ENCODE measurements at places on chromosomes 7 and 10. TPM values are rescaled to one million over a fixed set of nuclear protein-coding genes. Genes with fewer than 3 reads are reported as not detected.
A peak's percentile ranks its signal among the peaks of the same experiment; 100 is the strongest.

Gene BLNK
- total RNA-seq: 0.94 TPM

DNA sequence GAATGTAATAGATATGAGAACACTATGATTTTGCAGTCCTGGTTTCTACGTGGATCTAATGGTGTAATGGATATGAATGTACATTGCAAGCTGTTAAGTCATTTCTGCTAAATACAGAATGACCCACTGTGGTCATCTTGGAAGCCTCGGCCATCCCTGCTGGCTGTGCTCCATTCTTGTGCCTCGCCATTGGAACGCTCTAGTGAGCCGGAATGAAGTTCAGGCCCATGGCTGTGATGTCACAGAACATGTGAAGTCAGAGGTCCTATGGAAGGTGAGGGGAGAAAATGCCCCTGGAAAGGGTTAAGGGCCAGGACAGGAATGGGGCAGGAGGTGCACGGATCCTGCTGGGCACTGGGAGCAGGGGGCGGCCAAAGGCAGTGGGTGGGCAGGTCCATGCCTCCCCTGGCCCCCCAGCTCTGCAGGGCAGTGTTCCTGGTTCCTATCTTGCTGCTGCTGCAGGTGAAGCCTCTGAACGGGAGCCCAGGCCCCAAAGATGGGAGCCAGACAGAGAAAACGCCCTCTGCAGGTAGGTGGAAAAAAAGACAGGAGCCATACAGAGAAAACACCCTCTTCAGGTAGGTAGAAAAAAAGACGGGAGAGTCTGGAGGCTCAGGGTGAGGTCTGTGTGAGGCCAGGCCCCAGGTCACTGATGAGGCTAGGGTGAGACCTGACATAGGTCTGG, at the start of gene LLCFC1:
Gene LLCFC1 (plus strand): TSS at position 259 of the 685 bp plus-strand sequence. CDS start 138 bp downstream, at position 397.
- H3K4me1 ChIP-seq: no peaks in the 10 kb centered on the region
- DNase-seq: peak; percentile 3
- H3K27ac ChIP-seq: no peak within 1 kb of the TSS
- H3K27me3 ChIP-seq: no peaks in the 10 kb centered on the region
- H3K36me3 ChIP-seq: no peaks in the 10 kb centered on the region

Gene WDR86
- total RNA-seq: not detected

GRCh38 chr7:46672861-46673260, 751.8 kb upstream of the IGFBP3 start:
- H3K36me3 ChIP-seq: no peaks in the 10 kb centered on the region
- no peaks in the 10 kb centered on the region for H3K4me1 ChIP-seq
- no peak for DNase-seq
- no peaks in the 10 kb centered on the region for H3K27me3 ChIP-seq

DNA sequence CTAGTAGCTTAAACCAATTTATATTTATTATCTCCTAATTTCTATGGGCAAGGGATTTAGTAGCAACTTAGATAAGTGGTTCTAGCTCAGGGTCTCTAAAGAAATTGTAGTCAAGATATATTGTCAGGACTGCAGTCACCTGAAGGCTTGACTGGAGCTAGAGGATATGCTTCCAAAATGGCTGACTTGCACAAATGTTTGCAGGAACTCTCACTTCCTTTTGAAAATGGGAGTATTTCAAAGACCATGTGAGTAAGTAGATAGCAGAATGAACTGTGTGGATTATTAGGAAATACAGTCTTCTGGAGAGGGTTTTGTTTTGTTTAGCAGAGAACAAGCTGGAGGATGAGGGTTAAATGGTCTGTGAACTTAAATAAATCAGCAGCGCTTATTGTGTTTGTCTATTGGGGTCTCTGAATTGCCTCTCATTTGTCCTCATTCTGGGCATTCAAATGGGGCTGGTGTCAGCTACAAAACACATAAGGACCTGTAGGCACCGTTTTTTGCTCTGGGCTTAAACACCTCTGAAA, 524.6 kb downstream of the LRMDA start:
- no peaks in the 10 kb centered on the region for H3K36me3 ChIP-seq
- H3K4me3 ChIP-seq: no peak overlapping the region
- no peak for DNase-seq
- no peak overlapping the region for H3K27ac ChIP-seq
- peaks cover 3% of the 10 kb centered on the region for H3K27me3 ChIP-seq

- H3K4me1 ChIP-seq: peaks cover 24% of the 10 kb centered on the region
- H3K36me3 ChIP-seq: peaks cover 78% of the 10 kb centered on the region
- no peaks in the 10 kb centered on the region for H3K27me3 ChIP-seq
- DNase-seq: no peak
Observed at GRCh38 chr10:113693348-113693747, 13.6 kb downstream of the CASP7 start.

Gene COPG2
- 23.0 TPM for total RNA-seq

- H3K4me1 ChIP-seq: no peaks in the 10 kb centered on the region
- no peak overlapping the region for H3K4me3 ChIP-seq
- no peaks in the 10 kb centered on the region for H3K36me3 ChIP-seq
- no peaks in the 10 kb centered on the region for H3K27me3 ChIP-seq
- no peak overlapping the region for H3K27ac ChIP-seq
Observed at GRCh38 chr10:112915590-112916572, 34.2 kb upstream of the TCF7L2 start.

Gene VPS50
- 18.3 TPM for total RNA-seq

Gene RHEB
- 42.0 TPM for total RNA-seq

DNA sequence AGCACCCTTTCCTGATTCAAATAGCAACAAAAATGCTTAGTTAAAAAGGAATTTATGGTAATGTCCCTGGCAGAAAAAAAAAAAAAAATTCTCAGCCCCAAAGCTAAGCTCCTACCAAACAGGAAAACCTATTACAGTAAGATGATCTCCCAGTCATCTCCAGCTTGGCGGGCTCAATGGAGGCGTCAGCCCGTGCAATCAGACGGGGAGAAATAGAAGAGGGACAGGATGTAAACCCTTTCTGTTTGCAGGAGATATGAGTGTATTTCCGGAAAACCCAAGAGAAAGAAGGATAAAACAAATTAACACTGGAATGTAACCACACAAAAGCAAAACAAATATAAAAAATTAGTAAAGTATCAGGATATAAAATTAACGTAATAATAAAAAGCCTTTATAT, 242.8 kb downstream of the TCERG1L start:
- no peaks in the 10 kb centered on the region for H3K4me1 ChIP-seq
- no peak for DNase-seq
- H3K27ac ChIP-seq: no peak overlapping the region
- H3K4me3 ChIP-seq: no peak overlapping the region
- H3K36me3 ChIP-seq: no peaks in the 10 kb centered on the region

- no peak overlapping the region for H3K4me3 ChIP-seq
- no peaks in the 10 kb centered on the region for H3K4me1 ChIP-seq
- DNase-seq: no peak
Observed at GRCh38 chr7:115297656-115298055, 375.8 kb downstream of the MDFIC start.

Gene NEBL
- 1.2 TPM for total RNA-seq

GRCh38 chr10:75542906-75543305, 111.5 kb downstream of the LRMDA start:
- H3K27ac ChIP-seq: no peak overlapping the region
- peaks cover 22% of the 10 kb centered on the region for H3K27me3 ChIP-seq
- no peaks in the 10 kb centered on the region for H3K36me3 ChIP-seq
- DNase-seq: no peak

- no peak overlapping the region for H3K4me3 ChIP-seq
- no peaks in the 10 kb centered on the region for H3K27me3 ChIP-seq
- no peaks in the 10 kb centered on the region for H3K4me1 ChIP-seq
Observed at GRCh38 chr7:37961251-37961650, 40.8 kb downstream of the EPDR1 start.

DNA sequence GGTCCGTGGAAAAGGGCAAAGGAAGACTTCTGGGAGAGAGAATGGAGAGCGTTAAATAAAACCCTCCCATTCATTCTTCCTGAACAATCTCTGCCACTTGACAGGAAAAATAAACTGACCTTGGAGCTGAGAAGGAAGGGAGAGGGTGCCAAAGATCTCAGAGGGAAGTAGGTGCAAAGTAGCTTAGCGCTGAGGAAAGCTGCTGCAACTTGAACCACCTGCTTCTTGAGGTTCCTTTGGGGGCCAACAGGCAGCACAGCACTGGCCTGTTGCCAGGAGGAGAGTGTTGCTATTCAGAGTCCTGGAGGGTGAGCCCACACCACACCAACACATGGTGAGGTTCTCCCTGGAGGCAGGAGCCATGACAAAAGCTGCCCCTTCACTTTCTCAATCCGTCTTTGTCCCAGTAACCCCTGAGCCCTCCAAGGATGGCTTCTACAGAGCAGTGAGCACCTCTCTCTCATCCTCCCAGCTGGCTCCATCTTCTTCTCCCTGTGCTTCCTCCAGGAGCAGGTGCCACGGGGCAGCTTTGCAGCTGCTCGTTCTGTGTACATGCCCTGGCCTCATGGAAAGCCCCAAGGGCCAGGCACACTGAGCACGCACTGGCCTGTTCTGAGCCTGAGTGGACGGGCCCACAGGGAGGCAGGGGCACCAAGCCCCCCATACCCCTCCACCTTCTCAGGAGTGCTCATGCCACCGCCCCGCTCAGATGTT, 101.3 kb downstream of the STRA8 start:
- H3K4me1 ChIP-seq: peaks cover 5% of the 10 kb centered on the region
- H3K27me3 ChIP-seq: no peaks in the 10 kb centered on the region
- no peak for DNase-seq

GRCh38 chr7:155477476-155477875, 19.5 kb downstream of the EN2 start:
- DNase-seq: no peak
- peaks cover 9% of the 10 kb centered on the region for H3K4me1 ChIP-seq
- no peak overlapping the region for H3K4me3 ChIP-seq
- no peak overlapping the region for H3K27ac ChIP-seq

DNA sequence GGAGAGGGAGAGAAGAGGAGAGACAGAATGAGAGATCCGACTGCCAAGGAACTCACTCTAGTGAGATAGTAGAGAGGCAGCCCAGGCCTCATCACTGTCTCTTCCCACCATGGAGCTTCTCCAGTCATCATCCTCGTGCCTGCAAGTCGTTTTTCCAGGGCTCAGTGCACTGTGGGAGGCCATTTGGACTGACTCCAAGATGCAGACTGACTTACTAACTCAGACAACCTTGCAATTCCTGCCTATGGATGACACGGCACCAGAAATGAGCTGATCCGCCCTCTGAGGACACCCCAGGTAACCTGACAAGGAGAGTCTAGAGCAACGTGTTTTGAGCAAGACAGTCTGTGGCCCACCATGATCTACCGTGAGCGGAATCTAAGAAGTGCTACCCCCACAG, 154.9 kb downstream of the GLI3 start:
- no peak overlapping the region for H3K27ac ChIP-seq
- H3K4me3 ChIP-seq: no peak overlapping the region
- no peaks in the 10 kb centered on the region for H3K4me1 ChIP-seq
- H3K36me3 ChIP-seq: no peaks in the 10 kb centered on the region
